Kidney tubule cell (primary cell): ENCODE measurements at places on chromosomes 16 and 17.

GRCh38 chr16:51402785-51403184 lies 251.7 kb upstream of the SALL1 start:
- DNase-seq = no peak

- no peak for DNase-seq
Measured at GRCh38 chr17:17472333-17472920, 4.4 kb upstream of the MED9 start.

DNA sequence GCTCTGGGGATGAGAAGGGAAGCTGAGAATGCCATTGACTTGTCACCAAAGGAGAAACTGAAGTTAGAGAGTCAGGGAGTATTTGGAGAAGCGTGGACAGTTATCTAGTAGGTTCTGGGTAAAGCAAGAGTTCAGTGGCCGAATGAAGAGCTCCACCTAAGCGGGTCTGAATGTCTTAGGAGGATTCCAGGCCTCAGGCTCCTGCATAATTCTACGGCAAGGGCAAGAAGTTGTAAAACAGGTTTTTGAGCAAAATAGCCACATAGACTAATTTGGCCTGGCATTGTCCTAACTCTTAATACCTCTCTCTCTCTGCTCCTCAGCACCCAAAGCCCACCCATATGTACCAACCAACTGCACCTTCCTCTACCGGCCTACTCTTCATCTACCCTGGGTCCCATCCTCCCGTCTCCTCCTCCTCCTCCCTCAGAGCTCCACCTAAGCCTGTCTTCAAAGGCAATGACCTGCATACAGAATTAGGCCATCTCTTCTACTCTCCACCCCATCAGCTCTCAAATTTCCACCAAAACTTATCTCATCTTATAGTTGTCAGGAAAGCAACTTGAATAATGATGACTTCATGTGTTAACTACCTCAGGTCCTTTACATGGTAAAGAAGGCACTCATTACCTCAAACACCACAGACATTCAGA lies 42.0 kb upstream of the KCNJ2 start:
- DNase-seq = no peak

DNA sequence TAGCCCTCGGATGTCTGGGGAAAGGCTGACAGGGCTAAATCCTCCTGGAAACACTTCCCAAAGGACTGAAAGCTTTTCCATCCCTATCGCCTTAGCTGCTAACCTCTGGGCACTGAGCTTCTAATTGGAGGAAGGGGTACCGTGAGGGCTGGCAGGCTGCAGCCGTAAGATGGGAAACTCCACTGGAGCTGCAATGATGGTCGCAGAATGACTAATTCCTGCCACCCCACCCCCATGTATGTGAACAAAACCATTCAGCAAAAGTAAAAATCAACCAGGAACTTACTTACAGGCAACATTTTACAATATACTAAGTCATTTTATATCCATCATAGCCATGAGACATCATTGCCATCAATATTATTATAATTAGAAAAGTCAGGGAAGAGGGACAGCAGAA lies 133.3 kb downstream of the ABCC12 start:
- no peak for DNase-seq

- no peak for DNase-seq
Measured at GRCh38 chr16:28587386-28587785, 9.5 kb downstream of the SULT1A2 start.

DNA sequence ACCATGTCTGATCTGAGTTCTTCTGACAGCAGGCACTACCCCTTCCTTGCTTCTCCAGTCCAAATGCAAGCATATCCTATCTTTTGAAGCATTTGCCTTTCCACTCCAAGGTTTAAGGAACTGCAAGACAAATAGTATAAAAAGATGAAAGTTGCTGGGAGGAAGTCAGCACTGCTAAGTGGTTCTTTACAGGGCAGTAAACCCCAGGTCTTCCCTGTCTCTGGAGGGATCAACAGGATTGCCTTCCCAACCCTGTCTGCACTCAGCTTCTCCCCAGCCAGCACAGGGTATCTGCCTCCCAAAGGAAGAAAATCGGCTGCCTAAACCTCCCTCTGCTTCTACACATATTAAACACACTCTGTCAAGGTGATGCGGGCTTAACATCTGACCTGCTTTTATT lies 46.8 kb downstream of the SOX9 start:
- no peak for DNase-seq

DNA sequence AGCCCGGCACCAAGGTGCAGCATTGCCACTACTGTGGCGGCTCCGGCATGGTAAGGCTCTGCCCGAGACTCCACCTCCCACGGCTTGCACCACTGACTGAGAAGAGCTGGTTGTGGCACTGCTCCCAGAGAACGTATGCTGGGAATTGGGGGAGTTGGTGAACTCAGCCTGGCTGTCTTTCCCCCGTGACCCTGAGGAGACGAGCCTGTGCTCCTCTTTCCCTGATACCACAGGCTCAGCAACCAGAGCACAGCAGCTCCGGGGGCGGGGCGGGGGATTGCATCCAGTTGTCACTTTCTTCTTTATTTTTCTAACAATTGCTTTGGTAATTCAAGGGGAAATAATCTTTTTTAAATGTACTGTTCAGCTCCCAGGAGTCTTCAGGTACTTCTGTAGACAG lies 16.7 kb downstream of the DNAJA3 start:
- DNase-seq = no peak

- peak; percentile 95 for DNase-seq
Measured at GRCh38 chr16:76900285-76901263, 290.4 kb upstream of the MON1B start.

DNA sequence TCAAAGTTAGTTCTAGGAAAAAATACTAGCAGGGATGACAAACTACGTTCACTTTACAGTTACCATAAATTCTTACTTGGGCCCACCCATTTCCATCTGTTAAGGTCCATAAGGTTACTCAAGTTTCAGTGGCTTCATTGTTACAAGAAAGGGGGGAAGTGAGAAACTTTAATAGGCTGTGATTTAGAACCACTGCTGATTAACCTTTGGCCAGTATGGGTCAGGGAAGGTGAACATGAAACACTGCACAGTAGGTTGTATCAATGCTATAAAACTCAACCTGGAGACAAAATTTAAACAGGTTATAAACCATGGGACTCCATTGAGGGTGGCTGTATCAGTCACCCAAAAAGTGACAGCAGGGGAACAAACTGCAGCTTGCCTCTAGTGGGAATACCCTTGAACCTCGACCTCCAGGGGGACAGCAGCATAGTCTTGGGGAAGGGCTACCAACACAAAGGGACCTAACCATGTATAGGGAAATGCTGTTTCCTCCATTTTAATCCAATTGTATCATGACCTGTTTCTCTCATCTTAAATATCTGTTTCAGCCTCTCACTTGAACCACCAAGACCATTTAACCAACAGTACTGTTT lies 10.4 kb downstream of the PTRH2 start:
- DNase-seq = no peak

DNA sequence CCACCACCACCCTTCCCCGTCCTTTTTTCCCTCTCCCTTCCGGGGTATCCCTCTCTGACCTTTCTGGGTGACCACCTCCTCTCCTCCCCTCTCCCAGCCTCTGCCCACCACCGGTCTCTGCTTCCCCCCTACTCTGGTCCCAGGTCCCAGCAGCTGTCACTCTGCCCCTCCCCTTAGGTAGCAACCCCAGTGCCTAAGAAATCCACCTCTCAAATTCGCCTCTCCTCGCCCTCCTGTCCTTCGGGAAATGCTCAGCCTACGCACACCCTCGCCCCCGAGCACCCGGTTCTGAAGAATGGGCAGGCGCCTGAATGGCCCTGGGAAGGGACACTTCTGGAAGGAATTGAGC lies 775 bp upstream of the SP6 start:
- DNase-seq = no peak

DNA sequence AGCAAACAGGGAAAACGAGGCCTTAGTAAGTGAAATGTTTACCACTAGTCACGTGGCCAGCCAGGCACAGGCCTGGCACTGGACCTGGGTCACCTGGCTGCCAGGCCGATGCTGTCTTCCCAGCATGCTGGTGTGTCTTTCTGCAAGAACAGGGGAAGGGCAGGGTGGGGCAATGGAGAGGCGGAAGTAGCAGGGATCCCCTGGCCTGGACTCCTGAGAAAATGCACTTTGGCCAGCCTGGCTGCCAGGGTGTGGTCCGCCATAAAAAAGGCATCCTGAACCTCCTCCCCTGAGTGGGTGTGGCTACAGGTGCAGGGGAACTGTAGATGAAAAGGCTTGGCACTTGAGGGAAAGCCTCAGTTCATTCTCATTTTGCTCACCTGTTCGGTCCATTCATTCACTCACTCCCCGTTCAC lies 1.0 kb upstream of the ANKRD40CL start:
- no peak for DNase-seq
